ENCODE measurements at places on chromosomes 4 and X.

- no peak for DNase-seq
Measured at GRCh38 chrX:46236411-46236810, 308.8 kb downstream of the ZNF674 start.

- DNase-seq, result no peak
Measured at GRCh38 chrX:145631461-145631951, 186.1 kb upstream of the SLITRK2 start.

DNA sequence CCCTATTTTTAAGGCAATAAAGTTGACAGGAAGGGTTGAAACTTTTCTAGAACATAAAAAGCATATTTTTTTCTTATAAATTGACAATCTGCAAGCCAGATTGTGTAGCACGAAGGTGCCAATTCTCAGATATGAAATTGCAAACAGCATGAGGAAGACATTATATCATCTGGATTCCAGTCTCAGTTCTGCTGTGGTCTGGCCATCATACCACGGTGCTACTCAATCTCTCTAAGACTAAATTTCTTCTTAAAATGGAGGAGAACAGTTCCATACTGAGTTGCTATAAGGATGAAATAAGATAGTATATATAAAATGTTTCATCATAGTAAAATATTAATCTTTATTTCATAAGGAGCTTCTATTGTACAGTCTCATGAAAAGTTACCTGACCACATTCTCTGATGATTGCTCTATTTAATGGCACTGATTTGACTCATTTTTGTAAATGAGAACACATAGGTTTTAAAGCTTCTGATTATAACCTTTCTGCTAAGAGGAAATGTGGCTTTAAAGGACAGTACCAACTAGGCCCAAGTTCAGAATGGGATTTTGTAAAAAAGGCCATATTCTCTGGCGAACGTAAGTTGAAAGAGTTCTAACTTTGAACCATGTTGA is 127.9 kb downstream of the SHROOM3 start:
- no peak for DNase-seq

- DNase-seq, result no peak
Measured at GRCh38 chr4:95080969-95081368, 323.2 kb downstream of the BMPR1B start.

DNA sequence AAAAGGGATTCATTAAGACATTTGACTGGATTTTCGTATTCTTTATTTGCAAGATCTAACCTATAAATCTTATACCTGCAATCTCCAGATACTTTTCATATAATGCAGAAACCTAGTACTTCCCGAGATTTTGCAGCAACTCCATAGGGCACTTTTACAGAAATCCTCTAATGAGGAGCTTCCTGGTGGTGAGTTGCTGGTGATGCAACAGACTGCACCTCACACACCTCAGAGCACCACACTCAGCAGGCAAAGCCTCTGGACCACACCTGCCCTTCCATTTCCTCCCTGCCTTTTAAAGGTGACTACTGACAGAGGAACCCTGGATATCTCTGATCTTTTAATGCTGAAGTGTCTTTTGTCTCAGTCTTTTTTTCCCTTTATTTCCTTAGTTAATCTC is 289.4 kb downstream of the TRAM1L1 start:
- DNase-seq, result no peak

- no peak for DNase-seq
Measured at GRCh38 chrX:39782276-39782675, 315.5 kb downstream of the BCOR start.

DNA sequence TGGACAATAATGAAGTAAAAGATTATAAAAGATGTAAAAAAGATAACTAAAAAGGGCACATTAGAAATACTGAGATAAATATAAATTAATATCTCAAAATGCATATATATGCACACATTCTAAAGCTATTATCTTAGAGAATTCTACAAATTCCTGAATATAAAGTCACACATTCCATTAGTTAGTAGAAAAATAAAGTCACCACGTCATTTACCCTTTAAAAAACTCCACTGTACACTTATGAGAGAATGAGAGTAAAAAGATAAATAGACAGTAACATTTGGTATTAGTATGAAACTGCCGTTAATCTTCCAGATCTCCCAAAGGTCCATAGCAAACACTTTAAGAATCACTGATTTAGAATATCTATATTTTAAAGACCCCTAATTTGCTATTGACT is 67.2 kb upstream of the IL15 start:
- no peak for DNase-seq

DNA sequence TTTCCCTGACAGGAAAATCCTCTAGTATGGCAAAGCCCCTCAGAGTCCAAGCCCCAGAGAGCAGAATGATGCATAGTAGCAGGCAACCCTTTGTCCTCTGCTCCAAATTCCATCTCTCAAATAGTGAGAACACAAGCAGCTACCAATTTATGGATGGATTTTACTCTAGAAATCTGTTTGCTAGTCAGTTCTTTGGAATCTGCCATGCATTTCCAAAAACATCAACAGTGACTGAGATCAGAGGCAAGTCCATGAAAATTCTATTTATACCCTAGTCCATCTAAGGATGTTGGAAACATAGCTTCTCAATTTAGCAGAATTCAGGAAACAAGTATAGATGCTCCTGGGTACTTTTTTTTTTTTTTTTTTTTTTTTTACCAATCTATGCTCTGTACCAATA is 10.0 kb upstream of the CC2D2A start:
- DNase-seq, result no peak

- no peak for DNase-seq
Measured at GRCh38 chrX:35351212-35351611, 408.6 kb downstream of the FAM47B start.

- DNase-seq, result no peak
Measured at GRCh38 chrX:63673896-63674295, 111.1 kb downstream of the ARHGEF9 start.

- DNase-seq, result no peak
Measured at GRCh38 chrX:3994315-3994714, 280.9 kb upstream of the PRKX start.

DNA sequence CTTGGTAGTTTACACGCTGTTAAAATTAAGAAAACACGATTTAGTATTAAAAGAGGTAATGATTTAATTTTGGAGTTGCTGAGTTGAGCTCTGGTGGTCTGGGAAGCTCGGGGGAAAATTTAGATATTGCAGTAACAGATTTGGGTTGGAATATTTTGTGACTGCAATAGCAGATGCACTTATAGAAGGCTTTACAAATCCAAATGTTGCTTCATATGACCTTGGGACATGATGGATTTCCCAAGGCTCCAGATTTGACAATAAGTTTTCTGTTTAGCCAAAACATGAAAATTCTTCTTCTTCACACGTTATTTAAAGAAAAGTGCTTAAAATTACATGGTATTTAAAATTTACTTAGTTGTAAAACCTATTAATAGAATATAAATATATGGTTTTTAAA is 302.0 kb downstream of the SPRY1 start:
- DNase-seq, result no peak

GRCh38 chrX:38216642-38217041 is 4.0 kb downstream of the SRPX start:
- DNase-seq, result no peak

DNA sequence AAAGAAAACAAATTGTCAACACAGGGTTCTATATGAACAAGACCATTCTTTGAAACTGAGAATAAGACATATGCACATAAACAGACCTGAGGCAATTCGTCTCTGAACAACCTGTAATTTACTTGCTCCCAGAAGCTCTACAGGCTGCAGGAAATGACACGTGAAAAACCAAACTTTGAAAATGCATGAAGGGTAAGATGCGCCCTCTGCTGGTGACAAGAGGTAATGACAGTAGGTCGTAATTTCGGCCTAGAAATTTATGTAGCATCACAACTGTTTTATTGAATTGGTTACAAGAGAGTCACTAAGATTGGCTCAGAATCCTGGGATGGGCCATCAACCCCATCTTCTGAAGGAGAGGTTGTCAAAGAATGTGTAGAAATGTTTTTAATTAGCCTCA is 276.5 kb downstream of the PPP4R3C start:
- DNase-seq, result peak; percentile 10

GRCh38 chrX:47576021-47576898 is 6.0 kb upstream of the TIMP1 start:
- no peak for DNase-seq

DNA sequence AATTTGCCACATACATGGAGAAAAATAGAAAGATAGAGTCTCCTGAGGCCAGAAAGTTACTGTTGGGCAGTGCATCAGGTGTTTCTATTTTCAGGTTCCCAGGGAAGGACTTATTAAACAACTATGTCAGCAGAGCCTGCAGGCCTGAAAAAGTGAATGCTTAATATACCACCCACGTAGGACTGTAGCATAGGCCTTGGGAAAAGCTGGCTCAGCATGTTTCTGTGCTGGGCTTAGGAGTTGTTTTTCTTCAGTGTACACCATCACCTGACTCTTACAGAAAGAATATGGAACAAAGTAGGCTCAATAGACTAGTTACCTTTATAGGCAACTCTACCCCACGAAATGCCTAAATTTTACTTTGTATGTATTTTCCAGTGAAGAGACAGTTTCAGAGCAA is 1385.9 kb downstream of the FAM133A start:
- DNase-seq, result no peak

DNA sequence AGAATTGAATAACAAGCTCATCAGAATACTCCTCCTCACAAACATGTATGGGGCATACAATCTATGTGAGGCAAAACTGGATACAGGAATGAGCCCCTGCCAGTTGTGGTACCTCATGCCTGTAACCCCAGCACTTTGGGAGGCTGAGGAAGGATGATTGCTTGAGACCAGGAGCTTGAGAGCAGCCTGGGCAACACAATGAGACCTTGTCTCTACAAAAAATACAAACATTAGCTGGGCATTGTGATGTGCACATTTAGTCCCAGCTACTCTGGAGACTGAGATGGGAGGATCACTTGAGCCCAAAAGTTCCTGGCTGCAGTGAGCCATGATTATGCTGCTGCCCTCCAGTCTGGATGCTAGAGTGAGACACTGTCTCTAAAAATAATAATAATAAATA is 611.0 kb downstream of the NLGN4X start:
- DNase-seq, result no peak

GRCh38 chr4:162265802-162266201 is 102.0 kb upstream of the FSTL5 start:
- DNase-seq, result no peak

GRCh38 chr4:127018381-127018780 is 614.4 kb upstream of the INTU start:
- no peak for DNase-seq

DNA sequence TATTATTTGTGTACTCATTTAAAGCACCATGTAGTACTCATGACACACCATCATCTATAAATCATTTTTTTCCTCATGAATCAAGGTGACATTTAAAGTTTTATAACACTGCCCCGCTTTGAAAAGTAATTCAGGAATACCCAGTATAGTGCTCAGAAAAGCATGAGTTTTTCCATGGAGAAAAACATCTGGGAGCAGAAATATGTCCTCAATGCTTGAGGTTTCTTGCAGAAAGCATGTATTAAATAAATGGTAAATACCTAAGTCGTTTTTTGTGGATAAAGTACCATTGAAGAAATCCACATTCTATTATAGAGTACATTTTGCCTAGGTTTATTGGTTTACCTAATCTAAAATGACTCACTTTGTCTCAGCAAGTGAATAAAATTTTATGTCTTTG is 66.2 kb downstream of the UBA6 start:
- DNase-seq, result no peak

GRCh38 chr4:176464748-176465147 is 145.0 kb downstream of the SPCS3 start:
- no peak for DNase-seq

DNA sequence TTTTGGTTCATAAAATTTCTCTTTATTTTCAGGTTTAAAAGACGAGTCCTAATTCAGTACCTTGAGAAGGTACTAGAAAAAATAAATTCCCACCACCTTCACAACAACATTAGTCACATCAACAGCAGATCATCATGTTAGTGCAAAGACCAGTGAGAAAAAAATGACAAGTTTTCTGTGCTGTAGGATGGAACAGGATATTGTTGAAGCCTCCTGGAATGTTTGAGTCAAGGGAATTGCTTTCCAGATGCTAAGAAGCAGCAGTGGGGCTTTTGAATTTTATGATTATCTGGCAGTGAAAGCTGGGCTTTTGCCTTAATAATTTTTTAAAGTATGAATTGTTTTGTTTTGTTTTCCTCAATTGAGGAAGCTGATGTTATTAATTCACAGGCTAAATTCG is 61.0 kb downstream of the INTS6L start:
- DNase-seq, result no peak

- no peak for DNase-seq
Measured at GRCh38 chr4:24858026-24858425, 54.8 kb downstream of the CCDC149 start.

- DNase-seq, result no peak
Measured at GRCh38 chrX:139725720-139726119, 17.8 kb upstream of the MCF2 start.

DNA sequence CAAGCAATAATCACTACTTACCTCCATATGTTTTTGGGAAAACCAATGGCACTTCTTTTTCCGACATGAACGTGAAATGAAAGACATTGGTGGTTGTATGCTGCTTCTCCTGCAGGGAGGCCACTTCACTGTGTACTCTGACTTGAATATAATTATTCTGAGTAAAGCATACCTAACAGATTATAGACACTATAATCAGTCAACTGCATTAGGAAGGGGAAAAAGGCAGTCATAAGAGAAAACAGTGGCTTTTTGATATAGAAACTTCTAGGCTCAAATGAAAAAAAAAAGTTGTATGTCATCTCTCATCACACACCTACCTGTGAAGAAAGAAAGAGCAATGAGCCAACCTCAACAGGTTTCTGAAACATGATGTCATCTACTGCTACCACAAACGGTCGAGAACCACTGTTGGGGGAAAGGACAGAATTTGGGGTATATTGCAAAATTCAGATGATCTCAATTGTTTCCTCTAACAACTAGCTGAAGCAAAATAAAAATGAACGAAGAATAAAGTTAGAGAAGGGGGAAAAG is 37.4 kb downstream of the PRDX4 start:
- DNase-seq, result no peak

DNA sequence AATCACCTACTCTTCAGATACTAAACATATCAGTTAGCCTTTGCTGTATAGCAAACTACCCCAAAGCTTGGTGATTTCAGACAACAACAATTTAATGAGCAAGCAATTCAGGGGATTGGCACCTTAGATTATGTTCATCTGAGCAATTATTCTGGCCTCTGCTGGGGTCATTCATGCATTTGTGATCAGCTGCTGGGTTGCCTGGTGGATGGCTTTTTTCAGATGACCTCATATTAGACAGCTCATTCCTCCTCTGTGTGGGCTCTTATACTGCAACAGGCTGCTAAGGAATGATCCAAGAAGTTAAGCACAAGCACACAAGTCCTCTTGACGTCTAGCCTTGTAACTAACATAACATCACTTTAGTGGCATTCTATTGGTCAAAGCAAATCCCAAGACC is 153.0 kb upstream of the PPP1R2C start:
- no peak for DNase-seq

DNA sequence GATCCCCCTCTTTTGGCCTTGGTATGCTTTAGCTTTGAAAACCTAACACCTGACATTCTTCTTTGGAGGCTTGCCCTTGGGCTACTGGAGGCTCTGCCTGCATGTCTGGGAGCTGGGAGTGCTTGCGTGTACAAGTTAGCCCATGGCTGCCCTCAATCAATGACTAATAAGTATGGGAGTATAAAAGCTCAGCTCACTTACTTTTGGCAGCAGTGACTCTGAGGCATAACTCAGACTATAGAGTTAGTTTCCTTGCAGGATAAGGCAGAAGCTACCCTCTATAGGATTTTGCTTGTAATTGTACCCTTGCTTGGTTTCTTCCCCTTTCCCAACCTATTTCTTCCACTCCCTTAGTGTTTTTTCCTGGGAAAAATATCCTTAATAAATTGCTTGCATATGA is 247.9 kb downstream of the PPP1R2C start:
- no peak for DNase-seq

- DNase-seq, result no peak
Measured at GRCh38 chr4:104352211-104352610, 142.5 kb downstream of the CXXC4 start.

- DNase-seq, result no peak
Measured at GRCh38 chr4:99437723-99438404, 2.7 kb upstream of the ADH7 start.

Measured in stimulated activated CD4-positive, alpha-beta T cell treated with anti-CD3 and anti-CD28 coated beads, Interleukin-15, amount 100 ng/mL, for 24 hours (primary cell).